ENCODE measurements at places on chromosomes 4 and X. TPM values are rescaled to one million over a fixed set of nuclear protein-coding genes. Genes with fewer than 3 reads are reported as not detected.

DNA sequence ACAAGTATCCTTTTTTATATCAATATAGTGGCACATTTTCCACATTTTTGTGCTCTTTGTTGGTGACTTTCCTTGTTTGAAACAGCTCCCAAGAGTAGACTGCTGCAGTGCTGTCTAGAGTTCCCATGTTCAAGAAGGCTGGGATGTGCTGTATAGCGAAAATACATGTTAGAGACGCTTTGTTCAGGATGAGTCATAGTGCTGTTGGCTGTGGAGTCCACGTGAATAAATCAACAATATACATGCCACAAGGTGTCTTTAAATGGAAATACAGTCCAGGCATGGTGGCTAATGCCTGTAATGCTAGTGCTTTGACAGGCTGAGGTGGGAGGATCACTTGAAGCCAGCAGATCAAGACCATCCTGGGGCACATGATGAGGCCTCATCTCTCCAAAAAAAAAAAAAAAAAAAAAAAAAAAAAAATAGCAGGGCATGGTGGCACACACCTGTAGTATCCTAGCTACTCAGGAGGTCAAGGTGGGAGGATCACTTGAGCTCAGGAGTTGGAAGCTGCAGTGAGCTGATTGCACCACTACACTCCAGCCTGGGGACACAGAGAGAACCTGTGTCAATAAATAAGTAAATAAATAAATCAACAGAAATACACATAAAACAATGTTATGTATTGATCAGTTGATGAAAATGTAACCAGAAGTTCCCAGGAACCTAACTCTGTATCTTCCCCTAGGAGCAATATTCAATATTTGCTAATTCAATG lies 256.8 kb upstream of the STS start:
- DNase-seq = no peak

Gene GPR34
- 0.58 TPM for total RNA-seq

Gene MAPK10
- not detected for total RNA-seq

DNA sequence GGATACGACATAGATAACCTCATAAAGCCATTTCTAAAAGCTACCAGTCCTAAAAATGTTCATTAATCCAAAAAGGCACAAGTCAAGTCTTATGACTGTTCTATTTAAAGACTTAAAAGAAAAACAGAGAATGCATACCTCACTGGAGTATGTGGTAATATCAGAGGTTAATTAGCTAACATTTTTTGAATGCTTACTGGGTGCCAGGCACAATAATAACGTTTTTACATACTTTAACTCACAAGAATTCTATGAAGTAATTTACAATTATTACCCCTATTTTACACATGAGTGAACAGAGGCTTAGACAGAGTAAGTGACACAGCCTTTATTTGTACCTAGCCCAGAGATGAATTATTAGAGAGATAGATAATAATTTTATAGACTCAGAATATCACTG lies 207.5 kb downstream of the PDGFC start:
- no peak for DNase-seq

- DNase-seq = no peak
These were observed 76.3 kb downstream of the SYNPO2 start for GRCh38 chr4:118964891-118965411.

GRCh38 chrX:67607466-67607865 lies 63.6 kb downstream of the AR start:
- no peak for DNase-seq

Gene TKTL2
- not detected for total RNA-seq

- DNase-seq = no peak
These were observed 123.4 kb upstream of the GUCY1A1 start for GRCh38 chr4:155543126-155543765.

Gene CCNA2
- total RNA-seq = 69.0 TPM

DNA sequence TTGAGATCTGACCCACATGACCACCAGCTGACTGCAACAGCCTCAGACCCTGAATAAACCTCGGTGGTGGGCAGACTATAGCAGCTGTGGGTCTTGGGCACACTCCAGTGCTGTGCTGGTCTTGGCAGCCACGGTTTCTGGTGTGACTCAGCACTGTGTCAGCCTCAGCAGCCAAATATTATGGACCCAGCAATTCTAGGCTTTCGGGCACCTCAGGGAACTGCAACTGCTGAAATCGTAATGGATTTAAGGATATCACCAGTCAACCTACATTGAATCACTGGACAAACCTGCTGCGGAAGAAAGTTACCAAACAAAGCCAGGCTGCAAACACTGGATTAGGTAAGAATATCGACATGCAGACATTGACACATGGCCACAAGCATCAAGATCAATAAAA lies 10.5 kb upstream of the UBE2NL start:
- DNase-seq = no peak

Gene CD40LG
- total RNA-seq = 36.1 TPM

DNA sequence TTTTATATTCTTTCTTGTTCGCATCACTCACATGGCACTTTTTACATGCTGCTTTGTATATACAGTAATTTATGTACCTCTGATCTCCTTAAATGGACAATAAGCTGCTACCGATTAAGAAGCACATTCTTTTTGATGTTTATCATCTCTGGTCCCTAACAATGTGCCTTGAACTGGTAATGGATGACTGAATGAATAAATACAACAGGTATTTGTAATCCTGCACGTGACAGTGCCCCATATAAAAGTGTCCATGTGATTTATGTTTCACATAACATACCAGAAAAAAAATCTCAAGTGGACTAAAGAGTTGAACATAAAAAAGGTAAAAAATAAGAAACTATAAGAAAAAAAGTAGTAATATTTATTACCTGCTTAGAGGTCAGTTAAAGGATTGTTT lies 7.7 kb upstream of the SLAIN2 start:
- no peak for DNase-seq

Gene CHM
- total RNA-seq = 17.5 TPM

DNA sequence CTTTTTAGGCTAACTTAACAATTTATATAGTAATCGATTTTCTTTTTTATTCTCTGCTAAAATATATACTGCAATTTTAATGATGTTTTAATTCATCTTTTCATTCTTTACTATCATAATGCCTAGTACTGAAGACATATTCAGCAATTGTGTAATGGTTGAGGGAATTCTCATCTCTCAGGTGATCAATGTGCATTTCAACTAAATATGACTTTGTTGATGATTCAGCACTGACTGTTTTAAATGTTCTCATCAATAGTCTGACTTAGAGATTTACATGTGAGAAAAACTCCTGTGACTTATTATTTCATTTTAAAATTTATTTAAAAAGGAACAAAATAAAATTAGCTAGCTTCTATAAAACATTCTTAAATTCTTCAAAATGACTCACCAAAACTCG lies 1450.3 kb downstream of the STIM2 start:
- DNase-seq = no peak

- DNase-seq = no peak
These were observed 18.0 kb downstream of the ING2 start for GRCh38 chr4:183522821-183523220.

- DNase-seq = no peak
These were observed 3.9 kb downstream of the FGF2 start for GRCh38 chr4:122830426-122831095.

GRCh38 chr4:80926446-80926845 lies 104.1 kb upstream of the BMP3 start:
- DNase-seq = no peak

Gene HSFX1
- 1.00 TPM for total RNA-seq

DNA sequence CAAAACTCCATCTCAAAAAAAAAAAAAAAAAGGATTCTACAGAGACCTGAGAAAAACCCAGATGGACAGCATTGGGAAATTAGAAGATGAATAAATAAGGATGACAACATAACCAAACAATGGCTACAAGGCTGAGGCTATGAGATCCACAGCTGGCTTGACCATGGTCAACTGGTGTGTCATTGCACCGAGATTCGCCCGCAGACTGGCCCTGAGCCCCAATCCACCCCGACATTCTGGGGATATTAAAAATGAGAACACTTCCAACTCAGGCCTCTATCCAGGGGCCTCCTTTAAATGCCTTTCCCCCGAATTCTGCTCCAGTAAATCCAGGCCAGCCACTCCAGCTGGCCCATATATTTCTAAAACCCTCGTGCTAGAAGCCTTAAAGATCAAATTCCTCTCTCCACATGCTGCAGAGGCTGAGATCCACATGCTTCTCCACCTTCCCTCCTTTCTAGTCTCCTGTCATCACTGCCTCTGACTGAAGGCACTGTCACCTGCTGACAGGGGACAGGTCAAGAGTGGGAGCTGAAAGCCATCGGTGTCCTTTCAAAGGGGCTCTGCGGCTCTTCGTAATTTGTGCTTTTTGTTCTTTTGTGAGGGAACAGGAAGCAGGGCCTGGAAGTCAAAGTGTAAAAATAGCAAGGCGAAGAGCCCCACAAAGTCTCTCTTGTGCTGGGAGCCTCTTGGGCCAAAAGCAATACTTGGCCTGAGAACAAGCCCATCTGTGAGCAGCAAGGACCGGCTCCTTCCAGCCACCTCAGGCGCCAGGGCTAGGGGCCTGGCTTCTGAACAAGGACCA lies 203.7 kb downstream of the NSUN7 start:
- DNase-seq = no peak

Gene MSANTD1
- 2.5 TPM for total RNA-seq

Data from activated T-cell treated with anti-CD3 and anti-CD28 coated beads, Interleukin-2, amount 50 U/mL, for 72 hours (primary cell).